ENCODE measurements at places on chromosomes 4 and X.
A peak's percentile ranks its signal among the peaks of the same experiment; 100 is the strongest.

DNA sequence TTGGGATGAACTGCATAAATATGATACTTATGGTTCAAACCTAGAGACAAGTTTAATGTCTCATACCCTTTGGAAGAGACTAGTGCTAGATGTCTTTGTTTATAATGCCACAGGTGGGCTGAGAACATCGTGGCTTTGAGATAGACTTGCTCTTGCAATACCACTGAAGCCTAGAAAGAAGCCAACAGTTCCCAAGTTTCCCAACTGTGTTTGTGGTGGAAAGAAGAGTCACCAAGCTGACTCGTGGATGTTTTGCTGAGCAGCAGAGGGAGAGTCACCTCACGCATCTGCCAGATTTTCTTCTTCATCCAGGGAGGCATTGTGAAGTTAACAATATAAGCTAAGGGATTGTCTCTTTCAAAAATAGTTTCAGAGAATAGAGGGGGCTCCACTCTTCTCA, 1076.2 kb downstream of the C4orf33 start:
- no peak for DNase-seq

DNA sequence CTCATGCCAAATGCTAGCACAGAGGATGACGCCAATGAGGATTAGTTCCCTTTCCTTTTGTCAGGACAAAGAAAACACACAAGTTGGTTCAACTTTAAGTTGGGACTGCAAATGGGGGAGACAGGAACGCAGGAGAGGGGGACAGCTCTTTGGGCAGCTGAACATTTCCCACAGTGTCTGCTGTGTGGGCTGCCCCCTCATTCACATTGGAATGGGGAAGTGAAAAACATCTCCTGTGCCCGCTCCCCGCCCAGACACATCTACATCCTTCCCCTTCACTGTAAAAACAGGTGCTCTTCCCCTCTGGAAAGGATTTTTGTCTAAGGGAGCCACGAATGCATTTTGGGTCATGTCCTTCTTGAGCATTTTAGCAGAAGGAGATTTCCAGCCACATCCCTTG, 44.5 kb upstream of the TBC1D9 start:
- DNase-seq, result no peak

DNA sequence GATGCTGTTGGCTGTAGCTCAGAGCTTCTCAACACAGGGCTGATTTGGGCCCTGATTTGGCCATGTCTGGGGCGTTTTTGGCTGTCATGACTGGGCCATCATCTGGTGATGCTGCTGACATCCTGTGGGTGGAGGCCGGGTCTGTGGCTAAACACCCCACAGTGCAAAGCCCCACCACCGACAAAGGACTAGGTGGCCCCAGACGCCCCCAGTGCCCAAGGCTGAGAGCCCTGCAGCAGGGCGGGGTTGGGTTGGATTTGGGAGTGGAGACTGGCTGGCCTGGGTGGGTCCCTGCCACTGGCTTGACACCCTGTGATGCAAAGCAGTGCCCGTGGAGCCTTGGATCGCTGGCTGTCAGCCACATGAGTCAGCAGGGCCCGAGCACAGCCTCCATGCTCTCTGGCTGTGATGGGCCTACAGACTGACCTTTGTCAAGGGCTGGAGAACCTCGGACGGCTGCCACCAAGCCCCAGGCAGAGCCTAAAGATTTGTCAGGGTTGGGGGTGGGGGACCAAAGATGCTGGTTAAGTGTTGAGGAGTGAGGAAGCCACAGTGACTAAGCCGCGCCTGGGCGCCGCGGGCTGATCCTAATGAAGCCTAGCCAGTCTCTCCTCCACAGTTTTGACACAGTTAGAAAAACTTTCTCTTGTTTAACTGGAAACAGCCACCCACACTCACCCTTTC, 28.3 kb downstream of the CYTL1 start:
- DNase-seq, result no peak

- no peak for DNase-seq
These were observed 2.9 kb downstream of the SGCB start for GRCh38 chr4:52035190-52035589.

DNA sequence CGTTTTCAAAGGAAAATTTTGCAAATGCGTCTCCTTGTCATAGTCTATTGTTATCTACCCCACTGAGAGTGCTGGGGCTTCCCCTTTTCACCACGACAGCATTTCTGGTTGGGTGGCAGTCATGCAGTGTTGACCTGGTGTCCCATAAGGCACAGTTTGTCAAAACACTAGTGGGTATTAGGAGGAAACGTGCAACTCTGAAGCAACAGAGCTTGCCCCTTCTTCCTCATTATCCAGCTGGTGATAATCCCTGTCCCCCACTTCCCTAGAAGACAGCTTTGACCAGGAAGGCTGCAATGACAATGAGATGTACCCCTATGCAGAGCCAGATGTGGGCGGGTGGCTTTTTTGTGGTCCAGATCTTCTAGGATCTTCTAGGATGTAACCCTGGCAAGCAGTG, 1.8 kb downstream of the TBC1D1 start:
- no peak for DNase-seq

DNA sequence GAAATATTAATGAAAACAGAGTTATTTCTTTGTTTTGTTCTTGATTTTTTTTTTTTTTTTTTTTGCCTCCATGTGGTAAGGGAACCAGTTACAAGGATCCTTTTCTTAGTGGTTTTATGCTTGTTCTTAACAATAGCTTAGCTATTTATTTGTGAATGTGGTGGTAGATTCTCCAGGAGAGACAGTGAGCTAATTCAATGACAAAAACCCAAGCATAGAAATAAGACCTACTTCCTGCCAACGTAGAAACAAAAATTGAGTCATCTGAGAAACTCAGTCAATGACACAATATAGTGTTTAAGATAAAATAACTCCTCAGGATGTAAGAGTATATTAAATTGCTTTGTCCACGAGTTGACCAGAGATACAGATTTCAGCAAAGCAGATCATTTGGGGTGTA, 863.8 kb upstream of the PABPC4L start:
- DNase-seq, result no peak

- peak; percentile 23 for DNase-seq
These were observed 1.7 kb upstream of the PCDH10 start for GRCh38 chr4:133147286-133147821.

GRCh38 chr4:152224223-152224622, 311.7 kb downstream of the FBXW7 start:
- DNase-seq, result no peak

DNA sequence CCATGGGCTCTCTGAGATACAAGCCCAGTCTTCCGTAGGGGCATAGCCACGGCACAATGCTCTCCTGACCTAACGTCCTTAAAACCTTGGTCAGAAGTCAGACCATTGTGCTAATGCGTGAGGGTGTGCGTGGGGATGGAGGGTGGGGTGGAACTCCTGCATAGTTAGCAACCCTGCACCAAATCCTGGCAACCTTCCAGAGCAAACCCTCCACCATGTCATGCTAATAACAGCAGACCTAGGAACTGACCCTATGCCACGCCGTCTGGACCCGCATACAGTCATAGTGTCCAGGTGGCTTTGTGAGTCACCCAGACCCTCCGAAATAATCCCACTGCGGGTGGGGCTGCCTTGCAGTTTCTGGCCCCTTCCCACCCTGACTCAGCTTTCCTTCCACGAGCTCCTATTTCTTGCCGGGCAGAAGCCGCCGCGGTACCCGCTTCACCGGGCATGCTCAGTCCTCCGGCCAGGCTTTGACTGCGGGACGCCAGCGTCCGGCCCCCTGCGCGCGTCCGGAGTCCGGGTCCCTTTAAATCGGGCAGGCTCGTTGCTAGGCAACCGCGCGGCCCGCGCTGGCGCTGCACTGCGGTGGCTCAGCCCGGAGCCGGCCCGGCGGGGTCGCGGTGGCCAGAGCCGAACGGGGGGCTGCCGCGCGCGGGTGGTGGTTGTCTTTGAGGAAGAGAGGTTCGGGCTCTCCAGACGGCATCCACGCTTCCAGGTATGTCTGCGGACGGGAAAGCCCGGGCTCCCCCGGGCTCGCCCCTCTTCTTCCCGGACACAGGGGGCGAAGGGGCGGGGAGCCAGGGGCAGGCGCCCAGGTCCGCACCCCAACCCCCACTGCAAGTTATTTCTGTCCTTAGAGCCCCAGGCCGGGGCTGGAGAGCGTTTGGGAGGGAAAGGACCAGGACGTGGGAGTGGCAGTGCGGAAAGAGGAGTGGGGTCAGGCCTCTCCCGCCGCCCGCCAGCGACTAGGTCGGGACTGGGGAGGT, at the start of gene CCDC160:
CCDC160 (plus strand) TSS at position 557 of the 989 bp plus-strand sequence. CDS start 7,619 bp downstream, outside the sequence.
- DNase-seq, result peak; percentile 41

DNA sequence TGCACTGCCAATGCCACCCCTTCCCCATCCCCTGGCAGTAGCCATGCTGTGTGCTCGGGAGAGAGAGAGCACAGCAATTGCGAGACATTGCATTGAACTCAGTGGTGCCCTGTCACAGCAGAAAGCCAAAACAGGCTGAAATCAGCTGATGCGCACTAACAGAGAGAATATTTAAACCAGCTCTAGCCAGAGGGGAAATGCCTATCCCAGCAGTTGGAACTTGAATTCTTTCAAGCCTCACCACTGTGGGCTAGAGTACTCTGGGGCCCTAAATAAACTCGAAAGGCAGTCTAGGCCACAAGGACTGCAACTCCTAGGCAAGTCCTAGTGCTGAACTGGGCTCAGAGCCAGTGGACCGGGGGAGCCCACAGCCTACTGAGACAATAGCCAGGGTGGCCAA, 17.7 kb upstream of the RP2 start:
- DNase-seq, result no peak

GRCh38 chr4:95153182-95153581, 395.4 kb downstream of the BMPR1B start:
- no peak for DNase-seq

DNA sequence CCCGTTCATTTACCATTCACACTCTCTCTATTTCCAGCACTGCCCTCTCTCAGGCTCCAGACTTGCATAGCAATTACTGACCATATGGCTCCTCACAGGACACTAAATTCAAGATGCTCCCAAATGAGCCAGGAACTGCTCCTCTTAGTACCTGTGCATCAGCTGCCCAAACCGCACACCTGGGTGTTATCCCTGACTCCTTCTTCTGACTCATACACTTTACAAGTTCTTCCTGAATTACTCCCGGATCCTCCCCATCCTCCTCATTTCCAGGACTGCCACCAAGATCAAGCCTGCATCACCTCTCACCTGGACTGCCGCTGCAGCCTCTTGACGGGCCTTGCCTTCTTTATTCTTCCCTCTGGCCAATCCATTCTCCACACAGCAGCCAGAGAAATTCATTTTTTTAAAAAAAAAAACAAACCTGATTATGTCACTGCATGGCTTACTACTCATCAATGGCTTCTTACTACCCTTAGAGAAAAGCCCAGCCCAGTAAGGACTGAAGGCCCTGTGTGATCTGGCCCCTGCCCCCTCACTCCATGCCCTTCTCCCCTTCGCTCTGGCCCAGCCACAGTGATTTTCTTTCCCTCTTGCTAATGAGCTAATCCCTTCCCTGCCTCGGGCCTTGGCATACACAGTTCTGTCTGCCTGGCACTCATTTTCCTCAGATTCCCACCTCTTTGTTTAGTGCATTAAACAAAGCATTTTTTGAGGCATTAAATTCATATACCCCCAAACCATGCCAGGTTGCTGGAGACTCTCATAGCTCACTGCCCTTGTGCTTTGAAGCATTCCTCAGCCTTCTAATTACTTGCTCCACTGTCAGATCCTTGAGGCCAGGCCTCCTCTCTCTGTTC, 92.0 kb downstream of the PDGFRA start:
- DNase-seq, result no peak

DNA sequence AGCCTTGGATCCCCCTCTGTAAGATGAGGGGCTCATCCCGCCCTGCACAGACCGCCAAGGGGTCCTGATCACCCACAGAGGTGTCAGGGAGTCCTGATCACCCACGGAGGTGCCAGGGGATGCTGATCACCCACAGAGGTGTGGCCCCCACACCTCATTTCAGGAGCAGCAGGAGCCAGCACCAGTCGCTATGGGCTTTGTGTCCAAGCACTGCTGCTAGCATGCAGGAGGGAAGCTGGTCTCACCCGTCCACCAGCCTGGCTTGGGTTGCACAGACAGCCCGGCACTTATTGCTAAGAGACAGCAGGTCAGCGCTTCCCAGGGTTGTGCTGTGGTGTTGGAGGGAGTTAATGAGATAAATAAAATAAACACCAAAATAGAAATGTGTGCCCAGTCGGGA, 88.5 kb downstream of the ADRA2C start:
- DNase-seq, result no peak
